ENCODE measurements at places on chromosomes 7 and 10.
A peak's percentile ranks its signal among the peaks of the same experiment; 100 is the strongest.

DNA sequence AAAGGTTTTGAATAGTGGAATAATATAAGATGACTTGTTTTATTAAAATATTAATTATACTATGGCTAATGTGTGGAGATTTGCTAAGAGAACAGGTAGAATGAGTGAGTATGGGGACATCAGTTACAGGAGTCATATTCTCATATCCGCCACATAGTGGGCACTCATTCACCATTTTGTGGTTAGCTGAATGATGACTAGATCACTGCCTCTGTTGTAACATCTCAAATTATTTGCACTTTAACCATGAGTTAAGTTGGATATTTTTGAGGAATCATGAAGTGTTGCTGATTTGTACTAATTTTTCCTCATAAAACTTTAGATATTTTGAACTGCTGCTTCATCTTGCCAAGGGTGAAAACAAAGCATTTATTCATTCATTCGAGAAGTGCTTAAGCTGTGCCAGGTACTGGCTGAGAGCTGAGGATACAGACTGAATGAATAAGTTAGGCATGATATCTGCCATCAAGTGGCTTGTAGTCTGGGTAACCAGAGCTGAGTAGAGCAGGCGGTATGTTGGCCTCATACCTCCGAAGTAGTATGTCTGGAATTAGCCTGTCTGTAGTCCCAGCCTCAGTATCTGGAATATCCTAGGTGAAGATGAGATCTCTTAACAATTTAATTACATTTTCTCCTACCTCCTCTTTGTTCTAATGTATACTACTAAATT is 100.5 kb downstream of the ZEB1 start:
- DNase-seq = no peak

DNA sequence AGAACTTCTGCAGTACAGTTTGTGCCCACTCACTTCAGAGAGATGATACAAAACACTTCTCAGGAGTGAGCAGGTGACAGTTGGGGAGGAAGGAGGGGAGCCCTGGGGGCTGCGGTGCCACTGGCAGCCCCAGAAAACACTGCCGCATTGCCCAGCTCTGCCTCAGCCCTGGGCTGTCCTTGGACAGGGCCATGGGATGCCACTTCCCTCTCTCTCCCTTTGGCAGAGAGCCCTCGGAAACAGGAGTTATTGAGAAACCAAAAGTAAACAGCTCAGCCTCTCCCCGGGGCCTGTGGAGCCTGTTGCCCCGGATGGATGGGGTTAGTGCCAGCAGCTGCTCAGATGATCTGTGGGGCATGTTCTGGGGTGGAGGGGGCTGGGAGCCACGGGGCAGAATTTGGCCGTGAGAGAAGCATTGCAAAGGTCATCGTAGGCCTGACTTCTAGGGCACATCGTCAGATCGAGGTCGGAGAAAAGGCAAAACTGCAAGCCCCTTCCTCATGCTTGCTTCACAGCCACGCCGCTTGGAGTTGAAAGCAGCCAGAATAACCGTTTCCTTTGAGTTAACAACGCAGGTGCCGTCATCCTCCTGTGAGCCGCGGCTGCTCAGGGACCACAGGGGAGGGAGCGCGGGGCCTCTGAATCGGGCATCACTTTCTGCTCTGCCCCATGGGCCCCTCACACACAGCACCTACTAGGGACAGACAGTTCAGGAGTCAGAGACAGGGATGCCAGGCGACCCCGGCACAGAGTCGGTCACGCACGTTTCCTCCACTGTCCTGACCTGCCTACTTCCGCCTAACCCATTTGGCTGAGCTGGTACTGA is 256.4 kb downstream of the CAMK1D start:
- peak; percentile 59 for DNase-seq

DNA sequence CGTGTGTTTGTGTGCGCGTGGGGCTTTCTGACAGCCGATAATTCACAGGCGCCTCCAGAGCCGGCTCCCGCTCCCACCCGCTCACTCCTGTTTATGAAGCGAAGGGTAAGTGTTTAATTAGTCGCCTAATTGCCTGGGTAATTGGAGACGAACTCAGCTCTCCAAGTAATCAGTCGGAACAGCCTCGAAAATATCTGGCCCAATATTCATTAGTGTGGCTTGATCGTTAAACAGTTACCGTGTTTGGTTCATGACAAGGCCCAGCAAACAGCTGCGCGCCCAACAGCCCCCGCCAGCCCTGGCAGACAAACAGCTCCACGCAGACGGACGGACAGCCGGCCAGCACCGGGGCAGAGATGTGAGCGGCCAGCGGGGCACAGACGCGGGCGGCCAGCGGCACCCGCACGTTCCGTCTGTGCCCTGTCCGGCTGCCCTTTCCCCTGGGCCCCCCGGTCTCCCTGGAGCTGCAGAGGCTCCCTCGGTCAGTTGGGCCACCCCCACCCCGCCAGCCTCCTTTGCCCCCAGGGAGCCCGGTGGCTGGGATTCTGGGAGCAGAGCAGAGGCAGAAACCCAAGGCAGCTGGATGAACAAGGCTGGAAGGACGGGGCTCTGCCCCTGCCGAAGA is 98.2 kb downstream of the UNCX start:
- no peak for DNase-seq

GRCh38 chr10:1151076-1152033 is 95.2 kb downstream of the WDR37 start:
- no peak for DNase-seq

- DNase-seq = no peak
These were observed 33.4 kb upstream of the OPTN start for GRCh38 chr10:13066527-13066926.

DNA sequence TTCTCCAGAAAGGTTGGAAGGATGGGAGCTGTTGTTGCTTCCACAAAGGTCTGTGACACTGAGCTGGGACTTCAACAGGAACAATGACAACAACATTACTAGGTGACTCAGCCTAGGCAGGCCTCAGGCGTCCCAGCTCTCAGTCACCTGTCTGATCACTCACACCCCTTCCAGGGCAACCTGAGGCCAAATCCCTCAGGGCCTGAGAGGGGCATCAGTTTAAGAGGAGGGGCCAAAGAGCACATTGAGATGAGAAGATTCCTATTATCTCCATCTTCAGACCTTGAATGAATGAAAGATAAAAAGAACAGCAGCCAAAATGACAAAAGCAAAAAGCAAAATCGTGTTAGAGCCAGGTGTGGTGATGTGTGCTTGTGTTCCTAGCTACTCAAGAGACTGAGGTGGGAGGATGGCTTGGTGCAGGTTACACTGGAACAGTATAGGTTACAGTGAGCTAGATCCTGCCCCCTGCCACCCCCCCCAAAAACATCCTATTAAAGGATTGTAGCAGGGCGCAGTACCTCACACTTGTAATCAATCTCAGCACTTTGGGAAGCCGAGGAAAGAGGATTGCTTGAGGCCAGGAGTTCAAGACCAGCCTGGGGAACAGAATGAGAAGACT is at the start of gene ATG9B:
ATG9B (minus strand) TSS at position 60 of the 622 bp plus-strand sequence. CDS start 71 bp downstream, outside the sequence.
- DNase-seq = no peak

GRCh38 chr7:86775203-86775602 is 131.5 kb downstream of the GRM3 start:
- no peak for DNase-seq

DNA sequence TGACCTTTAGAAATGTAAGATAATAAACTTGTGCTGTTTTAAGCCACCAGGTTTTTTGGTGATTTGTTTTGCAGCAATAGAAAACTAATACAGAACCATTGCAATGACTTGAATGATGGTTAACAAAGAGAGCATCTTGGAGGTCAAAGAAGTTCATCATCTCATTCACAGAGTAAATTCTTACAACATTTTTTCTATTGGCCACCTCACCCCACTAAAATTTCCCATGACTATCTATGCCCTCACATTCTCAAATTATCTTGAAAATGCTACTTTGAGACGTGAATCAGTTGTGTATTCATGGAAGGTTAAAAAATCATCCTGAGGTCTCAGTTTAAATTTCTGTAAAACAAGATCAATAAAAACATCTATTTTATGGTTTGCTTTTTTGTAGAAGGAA is 754.2 kb downstream of the SORCS1 start:
- no peak for DNase-seq

GRCh38 chr7:141242568-141242967 is 168.7 kb downstream of the TMEM178B start:
- no peak for DNase-seq

GRCh38 chr7:127894588-127894987 is 136.6 kb downstream of the LRRC4 start:
- DNase-seq = no peak

GRCh38 chr7:27179503-27180430 is 5.3 kb downstream of the HOXA11 start:
- peak; percentile 46 for DNase-seq

- no peak for DNase-seq
These were observed 53.3 kb upstream of the PPIF start for GRCh38 chr10:79293841-79294581.

- DNase-seq = no peak
These were observed 215.1 kb upstream of the FRMD4A start for GRCh38 chr10:14545827-14546226.

DNA sequence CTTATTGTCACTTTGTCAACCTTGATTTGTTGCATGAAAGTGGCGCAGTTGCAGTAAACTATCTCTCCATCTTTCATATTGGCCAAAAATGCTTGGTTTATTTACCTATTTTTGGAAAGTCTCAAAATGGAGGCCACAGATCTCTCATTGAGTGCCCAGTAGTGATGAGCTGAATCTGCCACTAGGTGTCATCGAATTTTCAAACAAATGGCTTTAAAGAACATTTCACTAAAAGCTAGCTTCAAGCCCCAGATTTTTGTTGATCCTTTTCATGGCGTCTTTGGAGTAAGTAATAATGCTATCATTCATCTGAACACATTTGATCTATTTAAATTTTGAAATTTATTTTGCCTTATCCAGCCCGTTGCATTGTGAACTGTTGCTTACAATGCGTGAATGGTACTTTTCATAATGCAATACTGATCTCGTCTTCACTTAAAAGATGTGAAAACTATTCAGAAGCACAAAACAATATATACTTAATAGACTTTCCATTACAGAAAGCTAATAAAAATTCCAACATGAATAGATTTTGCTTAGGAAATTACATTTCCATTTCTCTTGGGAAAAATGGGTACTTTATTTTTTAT is 236.2 kb downstream of the DNAJB9 start:
- DNase-seq = no peak

DNA sequence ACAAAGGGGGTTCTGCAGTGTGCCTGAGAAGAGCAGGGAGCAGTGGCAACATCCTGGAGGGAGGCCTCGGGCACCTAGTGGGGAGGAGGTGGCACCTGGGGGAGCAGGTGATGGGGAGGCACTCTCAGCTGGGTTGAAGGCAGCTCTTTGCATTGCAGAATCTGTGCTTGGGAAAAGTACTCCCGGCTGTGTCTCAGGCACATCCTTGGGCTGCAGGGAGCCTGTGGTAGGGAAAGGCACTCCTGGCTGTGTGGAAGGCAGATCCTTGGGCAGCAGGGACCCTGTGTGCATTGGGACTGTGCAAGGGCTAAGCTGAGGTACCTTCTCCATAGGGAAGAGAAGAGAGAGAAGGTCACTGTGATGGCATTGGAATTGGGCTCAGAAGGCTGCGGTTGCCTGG is 52.8 kb upstream of the ANTXRL start:
- no peak for DNase-seq

GRCh38 chr7:128194533-128195282 is 46.4 kb upstream of the LEP start:
- peak; percentile 28 for DNase-seq

DNA sequence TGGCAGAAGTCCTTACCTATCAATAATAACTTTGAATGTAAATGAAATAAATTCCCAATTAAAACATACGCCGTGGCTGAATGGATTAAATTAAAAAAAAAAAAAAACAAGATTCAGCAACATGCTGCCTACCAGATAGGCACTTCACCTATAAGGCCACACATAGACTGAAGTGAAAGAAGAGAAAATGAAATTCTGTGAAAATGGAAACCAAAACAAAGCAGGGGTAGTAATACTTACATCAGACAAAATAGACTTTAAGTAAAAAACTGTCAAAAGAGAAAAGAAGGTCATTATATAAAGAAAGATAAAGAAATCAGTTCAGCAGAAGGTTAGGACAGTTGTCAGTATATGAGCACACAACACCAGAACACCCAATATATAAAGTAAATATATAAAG is 55.3 kb downstream of the TCAF1 start:
- no peak for DNase-seq

DNA sequence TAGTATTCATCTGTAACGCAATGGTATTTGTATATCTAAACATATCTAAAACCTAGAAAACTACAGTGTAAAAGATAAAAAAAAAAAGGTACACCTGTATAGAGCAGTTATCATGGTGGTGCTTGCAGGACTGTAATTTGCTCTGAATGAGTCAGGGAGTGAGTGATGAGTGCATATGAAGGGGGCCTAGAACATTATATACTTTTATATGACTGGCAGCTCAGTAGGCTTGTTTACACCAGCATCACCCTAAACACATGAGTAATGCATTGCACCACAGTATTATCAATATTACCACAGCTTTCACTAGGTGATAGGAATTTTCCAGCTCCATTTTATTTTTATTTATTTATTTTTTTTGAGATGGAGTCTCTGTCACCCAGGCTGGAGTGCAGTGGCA is 40.8 kb downstream of the TRIM24 start:
- DNase-seq = no peak

DNA sequence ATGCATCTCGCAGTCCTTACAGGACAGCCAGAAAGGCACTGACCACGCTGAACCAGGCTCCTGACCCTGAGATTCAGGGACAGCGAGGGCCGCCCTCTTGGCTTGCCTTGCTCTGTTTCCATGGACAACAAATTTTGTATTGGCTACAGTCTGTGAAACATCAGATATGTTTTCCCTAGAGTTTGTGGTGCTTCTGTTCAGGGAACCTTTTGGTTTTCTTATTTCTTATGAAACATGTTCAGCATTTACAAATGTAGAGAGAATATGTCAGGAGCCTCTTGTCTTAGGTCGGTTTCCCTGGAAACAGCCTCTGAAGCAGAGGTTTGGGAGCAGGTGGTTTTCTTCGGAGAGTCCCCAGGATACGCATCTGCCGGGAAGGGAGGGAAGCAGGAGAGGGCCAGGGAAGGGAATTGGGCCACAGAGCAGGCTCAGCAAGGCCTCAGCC is 260.1 kb downstream of the CCDC3 start:
- DNase-seq = no peak

- DNase-seq = no peak
These were observed 47.2 kb downstream of the MALSU1 start for GRCh38 chr7:23346316-23346715.

GRCh38 chr7:91636129-91636724 is 244.3 kb downstream of the MTERF1 start:
- DNase-seq = no peak

DNA sequence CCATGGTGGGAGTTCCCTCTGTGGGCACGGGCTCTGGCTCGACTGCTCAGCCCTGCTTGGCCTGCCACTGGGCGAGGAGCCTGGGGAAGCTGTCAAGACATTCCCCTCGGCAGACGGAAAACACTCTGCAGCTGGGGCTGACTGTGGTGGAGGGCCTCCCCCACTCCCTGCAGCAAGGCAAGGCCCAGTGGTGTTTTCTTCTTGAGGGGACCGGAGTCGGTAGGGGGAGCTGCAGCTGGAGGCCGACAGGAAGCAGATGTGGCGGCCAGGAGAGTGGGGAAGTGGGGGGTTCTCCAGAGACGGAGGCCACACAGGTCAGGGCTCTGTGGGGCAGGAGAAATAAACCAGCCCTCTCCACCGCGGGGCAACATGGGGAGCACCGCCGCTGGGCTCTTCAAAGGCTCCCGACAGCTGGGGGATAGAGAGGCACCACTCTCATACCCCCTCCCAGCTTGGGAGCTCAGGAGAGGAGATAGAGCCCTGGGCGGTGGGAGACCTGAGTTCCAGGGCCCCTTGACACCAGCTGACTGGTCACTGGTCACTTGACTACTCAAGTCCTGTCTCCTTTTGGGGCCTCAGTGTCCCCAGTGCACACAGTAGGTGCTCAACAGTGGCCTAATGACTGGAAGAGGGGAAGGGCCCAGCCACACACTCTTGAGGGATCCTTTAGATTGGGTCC is 43.4 kb downstream of the PPIF start:
- DNase-seq = no peak

All from stimulated activated CD4-positive, alpha-beta T cell treated with anti-CD3 and anti-CD28 coated beads, Interleukin-1b, Interleukin-23, amount 100 ng/mL, for 48 hours (primary cell).